ENCODE measurements at places on chromosomes 16 and 17.

GRCh38 chr17:67818110-67819002 lies 6.9 kb upstream of the BPTF start:
- DNase-seq, result no peak

GRCh38 chr16:48137822-48138221 lies 18.0 kb downstream of the ABCC12 start:
- DNase-seq, result no peak

DNA sequence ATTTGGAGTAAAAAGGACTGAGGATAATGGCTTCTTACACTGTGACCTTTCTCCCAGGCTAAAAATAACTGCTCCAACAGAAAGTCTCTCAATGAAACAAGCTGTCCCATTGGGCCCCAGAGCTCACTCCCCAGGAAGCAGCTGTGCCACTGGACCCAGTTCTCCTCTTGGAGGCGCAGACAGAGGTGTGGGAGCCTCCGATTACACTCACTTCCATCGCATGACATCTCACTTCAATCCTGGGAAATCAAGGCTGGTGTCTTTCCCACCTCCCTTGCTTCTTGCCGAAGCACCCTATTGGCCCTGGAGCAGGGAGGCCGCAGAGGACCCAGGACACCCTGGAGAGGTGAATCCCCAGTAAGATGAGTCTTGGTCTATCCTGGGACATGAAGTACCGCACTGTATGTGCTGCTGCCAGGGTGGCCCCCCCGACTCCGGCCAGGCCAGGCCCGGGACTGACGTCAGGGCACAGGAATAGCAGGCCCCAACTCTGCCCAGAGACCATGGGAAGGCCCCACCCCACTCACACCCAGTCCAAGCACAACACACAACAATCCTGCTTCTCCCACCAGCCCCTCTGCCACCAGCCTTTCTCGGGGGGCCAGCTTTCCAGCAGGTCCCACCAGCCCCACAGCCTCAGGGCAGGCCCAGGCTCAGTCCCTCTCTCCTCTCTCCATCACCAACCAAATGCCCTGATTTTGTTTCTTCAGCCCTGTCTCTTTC lies 29.5 kb downstream of the SRL start:
- DNase-seq, result no peak

DNA sequence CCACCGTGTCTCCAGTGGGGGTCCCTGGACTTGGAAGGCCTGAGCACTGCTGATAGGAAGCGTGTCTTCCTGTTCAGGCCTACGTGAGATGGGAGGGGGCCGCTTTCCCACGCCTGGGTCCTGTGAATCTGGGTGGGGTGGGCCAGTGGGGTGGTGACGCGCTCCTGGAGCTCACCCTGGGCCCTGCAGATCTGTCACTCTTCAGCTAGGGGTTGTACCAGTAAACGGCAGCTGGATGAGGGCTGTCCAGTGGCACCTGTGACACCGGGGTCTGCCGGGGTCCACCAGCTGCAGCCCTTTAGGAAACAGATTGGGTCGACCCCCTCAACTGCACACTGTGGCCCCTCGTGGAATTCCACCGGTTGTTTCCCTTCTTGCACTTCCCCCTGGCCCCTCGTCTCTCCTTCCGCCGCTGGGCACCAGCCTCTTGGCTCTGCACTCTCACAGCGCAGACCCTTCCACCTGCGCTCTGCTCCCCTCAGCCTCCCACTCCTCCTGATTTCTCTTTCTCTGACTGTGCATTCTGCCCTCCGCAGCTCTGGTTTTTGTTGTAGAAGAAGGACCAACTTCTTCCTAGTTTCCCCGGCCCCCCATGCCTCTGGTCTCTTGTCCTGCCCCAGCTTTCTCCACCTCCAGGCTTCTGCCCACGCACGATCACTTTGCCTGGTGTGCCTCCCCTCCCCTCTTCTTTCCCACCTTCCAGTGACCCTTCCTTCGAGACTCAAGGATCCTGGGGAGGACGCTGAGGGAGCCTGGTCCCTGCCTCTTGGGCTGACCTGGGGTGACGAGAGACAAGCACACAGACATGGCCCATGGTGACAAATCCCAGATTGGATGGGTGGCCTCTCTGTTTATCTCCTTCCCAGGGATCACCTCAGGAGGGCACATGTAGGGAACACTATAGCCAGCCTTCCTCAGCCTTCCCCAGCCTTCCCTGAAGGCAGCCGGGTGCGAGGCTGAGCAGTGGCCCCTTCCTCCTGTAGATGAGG lies 4.8 kb downstream of the MRC2 start:
- DNase-seq, result no peak

DNA sequence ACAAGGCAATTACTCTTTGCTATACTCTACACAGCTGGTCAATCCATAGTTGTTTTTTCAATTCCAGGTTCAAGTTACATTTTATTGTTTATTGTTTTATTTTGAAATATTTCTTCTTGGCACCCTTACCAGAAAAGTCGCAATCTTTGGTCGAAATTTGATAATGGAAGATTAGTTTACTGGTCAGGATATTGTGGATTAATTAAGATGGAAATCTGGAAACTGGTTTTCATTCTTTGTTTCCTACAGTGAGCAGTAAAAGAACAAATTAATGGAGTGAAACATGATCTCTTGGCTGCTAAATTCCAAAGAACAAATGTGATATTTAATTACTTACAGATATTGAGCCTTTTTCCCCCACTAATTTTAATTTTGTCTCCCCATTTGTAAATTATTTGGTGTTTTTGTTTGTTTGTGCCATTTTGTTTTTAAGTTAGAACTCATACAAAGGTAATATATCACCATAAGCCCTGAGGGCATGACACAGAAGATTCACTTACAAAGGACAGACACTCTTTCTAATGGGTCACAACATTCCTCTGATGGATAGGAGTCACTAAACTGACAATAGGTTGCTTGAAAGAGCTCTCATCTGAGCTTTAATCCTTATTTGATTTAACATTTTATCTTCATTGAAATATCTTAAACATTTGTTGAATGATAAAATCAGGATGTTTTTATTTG lies 700.2 kb downstream of the KCNJ2 start:
- DNase-seq, result no peak

- DNase-seq, result no peak
Observed at GRCh38 chr16:27152121-27152520, 51.2 kb upstream of the KDM8 start.

DNA sequence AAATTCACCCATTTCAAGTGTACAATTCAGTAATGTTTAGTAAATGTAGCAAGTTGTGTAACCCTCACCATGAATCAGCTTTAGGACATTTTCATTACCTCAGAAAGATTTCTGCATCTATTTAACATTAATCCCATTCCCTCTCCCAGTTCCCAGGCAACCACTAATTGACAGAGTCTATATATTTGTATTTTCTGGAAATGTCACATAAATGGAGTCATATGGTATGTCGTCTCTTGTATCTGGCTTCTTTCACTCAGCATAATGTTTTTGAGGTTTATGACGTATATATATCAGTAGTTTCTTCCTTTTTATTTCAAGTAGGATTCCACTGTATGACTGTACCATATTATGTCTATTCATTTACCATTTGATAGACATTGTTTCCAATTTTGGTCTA lies 199.8 kb downstream of the CYB561 start:
- DNase-seq, result no peak

GRCh38 chr17:43014649-43015542 lies 7.3 kb downstream of the VAT1 start:
- no peak for DNase-seq

- no peak for DNase-seq
Observed at GRCh38 chr17:69516911-69517310, 102.4 kb downstream of the MAP2K6 start.

GRCh38 chr17:75090871-75091854 lies 3.4 kb downstream of the SLC16A5 start:
- no peak for DNase-seq

- peak; percentile 34 for DNase-seq
Observed at GRCh38 chr16:49890876-49891275, 35.0 kb upstream of the ZNF423 start.

GRCh38 chr16:78605548-78606101 lies 506.2 kb downstream of the WWOX start:
- no peak for DNase-seq

GRCh38 chr17:51147650-51148049 lies 5.7 kb upstream of the NME1 start:
- DNase-seq, result peak; percentile 29

DNA sequence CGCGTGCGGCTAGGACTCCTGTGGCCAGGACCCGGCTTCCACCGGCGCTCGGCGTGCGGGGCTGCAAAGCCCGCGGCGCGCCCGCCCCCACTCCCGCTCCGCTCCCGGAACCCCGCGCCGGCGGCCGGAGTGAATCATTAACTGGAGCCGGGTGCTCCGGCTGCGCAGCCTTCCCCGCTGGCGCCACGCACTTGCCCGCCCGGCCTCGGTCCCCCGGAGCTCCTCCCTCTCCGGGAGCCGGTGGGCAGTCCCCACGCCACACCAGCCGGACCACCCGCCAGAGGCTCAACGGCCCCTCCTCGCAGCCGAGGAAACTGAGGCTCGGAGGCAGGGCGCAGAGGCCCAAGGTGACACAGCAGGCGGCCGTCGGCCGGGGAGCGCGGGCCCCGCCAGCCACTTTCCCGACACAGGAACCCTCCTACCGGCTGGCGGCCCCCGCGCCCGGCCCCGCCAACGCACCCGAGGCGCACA lies 580 bp downstream of the BCAR1 start:
- DNase-seq, result no peak

GRCh38 chr16:69579783-69580481 lies 14.2 kb downstream of the NFAT5 start:
- no peak for DNase-seq

DNA sequence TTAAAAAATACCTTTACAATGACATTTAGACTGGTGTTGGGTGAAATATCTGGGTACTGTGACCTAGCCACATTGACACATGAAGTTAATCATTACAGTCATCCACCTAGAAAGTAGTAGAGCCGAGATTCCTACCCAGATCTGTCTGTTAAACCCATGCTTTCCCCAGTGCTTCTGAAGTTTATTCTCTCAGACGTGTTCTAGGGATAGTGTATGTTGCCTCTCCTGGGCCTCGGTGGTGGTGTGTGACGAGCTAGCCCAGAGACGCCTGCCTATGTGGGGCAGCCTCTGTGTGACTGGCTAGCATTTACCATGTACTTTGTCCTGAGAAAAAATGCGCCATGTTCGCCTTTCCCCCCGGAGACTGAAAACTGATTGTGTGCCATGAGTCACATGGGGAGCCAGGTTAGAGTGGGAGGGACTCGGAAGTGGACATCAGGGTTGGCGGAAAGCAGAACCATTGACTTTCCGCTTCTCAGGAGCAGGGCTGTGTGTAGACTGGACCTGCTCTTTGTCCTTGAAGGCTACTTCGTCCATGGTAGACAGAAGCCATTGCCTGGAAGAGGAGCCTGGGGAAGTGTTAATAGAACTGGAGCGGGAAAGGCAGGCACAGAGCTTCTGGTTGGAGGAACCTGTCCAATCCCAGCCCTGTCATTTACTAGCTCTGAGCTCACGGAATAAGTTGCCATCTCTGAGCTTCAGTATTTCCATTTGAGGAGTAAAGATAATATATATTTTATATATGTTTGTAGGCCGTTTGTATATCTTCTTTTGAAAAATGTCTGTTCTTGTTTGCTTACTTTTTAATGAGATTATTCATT lies 235.5 kb downstream of the SNX29 start:
- DNase-seq, result no peak

DNA sequence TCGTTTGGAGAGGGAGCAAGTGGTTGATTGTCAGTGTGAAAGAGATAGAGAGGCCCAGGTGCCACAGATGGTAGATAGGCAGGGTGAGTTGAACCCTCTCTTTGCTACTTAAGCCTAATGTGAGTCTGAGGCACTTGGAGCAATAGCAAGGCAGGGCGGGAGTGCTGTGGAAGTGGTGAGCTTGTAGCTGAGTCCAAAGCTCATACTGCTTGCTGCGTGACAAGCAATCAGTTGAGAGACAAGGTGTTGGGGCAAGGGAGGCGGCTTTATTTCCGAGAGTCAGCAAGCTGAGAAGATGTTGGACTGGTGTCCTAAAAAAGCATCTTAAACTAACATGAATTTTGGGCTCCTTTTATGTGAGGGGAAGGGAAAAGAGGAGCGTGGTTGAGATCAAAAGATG lies 112.9 kb upstream of the ZKSCAN2 start:
- no peak for DNase-seq

DNA sequence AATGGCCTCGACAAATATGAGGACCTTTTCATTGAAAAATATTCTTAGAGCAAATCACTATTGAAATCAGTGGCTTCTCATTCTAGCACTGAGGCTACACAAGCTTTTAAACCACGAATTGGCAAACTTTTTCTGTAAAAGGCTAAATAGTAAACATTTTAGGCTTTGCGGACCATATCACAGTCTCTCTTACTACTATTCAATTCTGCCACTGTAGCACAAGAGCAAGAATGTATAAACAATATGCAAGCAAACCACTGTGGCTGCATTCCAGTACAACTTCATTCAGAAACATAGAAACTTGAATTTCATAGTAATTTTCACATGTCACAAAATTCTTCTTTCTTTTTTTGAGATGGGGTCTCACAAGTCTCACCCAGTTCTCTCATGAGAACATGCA lies 49.1 kb downstream of the PHLPP2 start:
- no peak for DNase-seq

DNA sequence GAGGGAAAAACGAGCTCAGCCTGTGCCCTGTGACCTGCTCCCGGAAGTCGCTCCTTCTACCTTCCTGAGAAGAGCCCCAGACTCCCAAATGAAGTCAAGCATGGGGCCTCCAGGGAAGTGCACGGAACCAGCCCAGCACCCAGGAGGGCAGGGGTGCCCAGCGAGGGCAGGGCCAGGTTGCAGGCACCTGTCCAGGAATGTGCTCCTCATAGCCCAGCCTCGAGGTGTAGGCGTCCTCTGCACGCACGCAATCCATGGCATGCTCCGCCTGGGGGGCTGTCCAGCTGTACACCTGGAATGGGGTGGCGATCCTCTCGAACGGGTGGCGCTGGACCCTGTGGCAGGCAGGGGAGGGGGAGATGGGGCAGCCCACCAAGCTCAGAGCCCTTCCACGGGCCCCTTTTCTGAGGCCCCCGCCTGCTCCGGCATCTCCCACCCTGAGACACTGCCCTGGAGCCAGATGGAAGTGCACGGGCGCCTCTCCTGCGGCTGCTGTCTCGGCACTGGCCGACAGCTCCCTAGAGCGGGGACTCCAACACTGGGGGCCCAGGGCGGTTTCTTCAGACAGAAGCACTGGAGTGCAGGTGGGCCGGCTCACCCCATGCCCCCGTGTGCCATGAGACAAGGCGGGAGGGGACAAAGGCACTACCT lies 10.9 kb downstream of the CLUH start:
- no peak for DNase-seq

DNA sequence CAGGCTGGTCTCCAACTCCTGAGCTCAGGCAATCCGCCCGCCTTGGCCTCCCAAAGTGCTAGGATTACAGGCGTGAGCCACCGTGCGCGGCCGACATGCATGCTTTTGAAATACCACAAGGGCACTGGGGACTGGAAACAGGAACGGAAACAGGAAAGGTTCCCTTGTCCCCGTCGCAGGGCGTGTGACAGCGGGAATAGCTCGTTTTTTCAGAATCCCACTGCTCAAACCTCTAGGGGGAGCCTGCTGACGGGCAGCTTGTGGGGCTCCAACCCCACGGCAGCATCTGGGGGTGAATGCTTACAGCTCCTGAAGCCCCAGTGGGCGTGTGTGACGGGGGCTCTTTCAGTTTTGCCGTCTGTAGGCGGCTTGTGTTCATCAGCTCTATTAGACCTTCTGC lies 18.8 kb upstream of the ASGR2 start:
- peak; percentile 49 for DNase-seq

All from activated CD4-positive, alpha-beta T cell treated with anti-CD3 and anti-CD28 coated beads, Interleukin-10, Interleukin-2, amounts not matched to agents 100 ng/mL and 50 ng/mL, durations not matched to agents 16 hours and 8 hours (primary cell).